ENCODE measurements at places on chromosomes 7 and 10. TPM values are rescaled to one million over a fixed set of nuclear protein-coding genes. Genes with fewer than 3 reads are reported as not detected.

The CRYGN gene
- not detected for total RNA-seq

The ZNF727 gene
- total RNA-seq = not detected

The CPA4 gene
- total RNA-seq = 723 TPM

The LRRC4 gene
- not detected for total RNA-seq

The MSMB gene
- total RNA-seq = not detected

The BMPER gene
- 2.3 TPM for total RNA-seq

The NANOS1 gene
- 3.2 TPM for total RNA-seq

The OPN4 gene
- total RNA-seq = not detected

The FBXL13 gene
- total RNA-seq = 0.59 TPM

The SHTN1 gene
- 3.8 TPM for total RNA-seq

The MARCHF5 gene
- total RNA-seq = 12.9 TPM

The OPALIN gene
- total RNA-seq = not detected

The AKR1D1 gene
- total RNA-seq = not detected

The MOGAT3 gene
- not detected for total RNA-seq

The TRIM74 gene
- total RNA-seq = not detected

The MYOF gene
- total RNA-seq = 128 TPM

The FAM24B gene
- 2.2 TPM for total RNA-seq

The SORBS1 gene
- total RNA-seq = 0.57 TPM

The PDK4 gene
- 1.1 TPM for total RNA-seq

The TMEM225B gene
- total RNA-seq = 0.20 TPM

The PPP1R3C gene
- 15.9 TPM for total RNA-seq

The RPP30 gene
- total RNA-seq = 114 TPM

The AQP1 gene
- total RNA-seq = 0.62 TPM

The CFAP69 gene
- total RNA-seq = 1.6 TPM

The XRCC2 gene
- 9.4 TPM for total RNA-seq

The IFIT2 gene
- 58.0 TPM for total RNA-seq

The ZCWPW1 gene
- total RNA-seq = 5.2 TPM

The SLC18A3 gene
- not detected for total RNA-seq

The GET4 gene
- total RNA-seq = 16.5 TPM

The WEE2 gene
- total RNA-seq = not detected

The SLC4A2 gene
- total RNA-seq = 101 TPM

The BCCIP gene
- total RNA-seq = 103 TPM

The AGR2 gene
- total RNA-seq = not detected

The TUBAL3 gene
- not detected for total RNA-seq

The BTAF1 gene
- 16.6 TPM for total RNA-seq

The SKAP2 gene
- total RNA-seq = 113 TPM

The GRIFIN gene
- not detected for total RNA-seq

The MALRD1 gene
- not detected for total RNA-seq

The SLC13A4 gene
- total RNA-seq = 0.52 TPM

The NPC1L1 gene
- not detected for total RNA-seq

The UPK3BL1 gene
- total RNA-seq = 6.2 TPM

The GLI3 gene
- 4.4 TPM for total RNA-seq

The FAM131B gene
- 0.79 TPM for total RNA-seq

The CREB3L2 gene
- 16.5 TPM for total RNA-seq

Measured in M059J (cell line).